Cardiac fibroblast (primary cell): ENCODE measurements at places on chromosomes 12 and 14.

DNA sequence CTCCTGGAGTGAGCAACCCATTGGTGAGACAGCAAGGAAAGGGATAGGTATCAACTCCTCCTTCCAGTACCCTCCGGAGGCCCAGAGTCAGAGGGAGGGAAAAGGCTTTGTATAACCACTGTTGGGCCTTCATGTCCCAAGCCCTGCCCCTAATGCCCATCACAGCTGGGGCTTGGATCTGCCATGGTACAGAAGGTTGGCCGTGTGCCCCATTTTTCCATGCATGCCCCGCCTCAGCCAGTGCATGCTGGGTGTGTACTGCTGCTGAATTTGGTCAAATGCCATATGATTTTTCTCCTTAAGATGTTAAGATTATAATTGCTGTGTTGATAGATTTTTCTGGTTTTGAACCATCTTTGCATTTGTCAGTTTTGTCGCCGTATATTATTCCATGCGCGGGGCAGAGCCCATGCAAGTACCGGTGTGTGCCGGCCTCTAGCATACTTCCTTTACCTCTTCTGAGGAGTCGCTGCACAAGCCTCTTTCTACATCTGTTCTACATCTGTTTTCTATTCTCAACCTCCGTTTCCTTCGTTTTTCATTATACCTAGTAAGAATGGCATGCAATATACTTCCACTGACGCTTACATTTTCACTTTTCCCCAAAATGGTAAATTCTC, 26.6 kb downstream of the PPP2R5C start:
- no peak for DNase-seq

DNA sequence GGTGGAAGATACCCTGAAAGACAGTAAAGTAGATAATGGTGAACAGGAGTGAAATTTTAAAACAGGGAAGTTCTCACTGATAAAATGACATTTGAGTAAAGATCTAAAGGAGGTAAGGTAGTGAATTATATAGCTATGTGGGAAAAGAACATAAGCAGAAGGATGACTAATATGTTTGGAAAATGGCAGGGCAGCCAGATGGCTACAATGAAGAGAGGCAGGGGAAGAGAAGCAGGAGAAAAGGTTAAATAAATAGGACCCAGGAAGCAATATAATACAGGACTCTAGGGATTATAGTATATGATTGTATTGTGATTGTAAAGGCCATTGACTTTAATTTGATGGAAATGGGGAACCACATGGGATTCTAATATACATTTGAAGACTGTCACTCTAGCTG, 33.0 kb downstream of the SCFD1 start:
- DNase-seq: peak; percentile 36

DNA sequence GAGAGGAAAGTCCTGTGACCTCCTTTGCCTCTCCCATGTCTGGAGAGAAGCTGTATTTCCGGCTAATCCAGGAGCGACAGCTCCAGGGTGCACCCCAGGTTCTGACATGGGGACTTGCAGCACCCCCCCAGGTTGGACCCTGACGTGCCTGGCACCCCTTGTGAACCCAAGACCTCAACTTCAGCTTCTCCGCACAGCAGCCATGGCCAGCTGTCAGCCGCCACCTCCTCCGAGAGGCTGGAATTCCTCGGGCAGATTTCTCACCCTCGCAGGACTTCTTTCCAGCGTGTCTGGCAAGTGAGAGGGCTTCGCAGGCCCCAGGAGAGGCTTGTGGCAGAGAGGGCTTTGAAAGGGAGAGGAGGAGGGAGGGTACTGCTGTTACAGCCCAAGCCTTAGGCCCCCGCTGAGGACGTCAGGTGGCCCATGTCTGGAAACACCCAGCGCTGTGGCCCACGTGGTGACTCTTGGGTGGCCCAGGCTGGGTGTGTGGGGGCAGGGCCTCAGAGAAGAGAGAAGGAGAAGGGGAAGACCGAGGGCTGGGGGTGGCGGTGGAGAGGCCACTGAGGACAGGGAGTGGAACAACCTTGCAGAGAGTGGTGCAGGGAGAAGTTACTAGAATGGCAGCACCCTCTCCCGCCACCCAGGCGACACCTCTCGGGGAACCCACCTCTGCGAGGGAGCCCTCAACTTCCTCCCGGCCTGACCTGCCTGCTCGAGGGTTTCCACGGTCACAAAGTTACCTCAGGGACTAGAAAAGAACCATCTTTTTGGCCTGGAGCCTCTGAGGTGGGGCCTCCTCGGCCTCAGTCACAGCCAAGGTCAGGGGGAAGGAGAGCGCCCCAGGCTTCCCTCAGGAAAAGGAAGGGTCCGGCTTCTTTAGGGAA, 11.7 kb upstream of the RPS6KL1 start:
- DNase-seq: no peak

DNA sequence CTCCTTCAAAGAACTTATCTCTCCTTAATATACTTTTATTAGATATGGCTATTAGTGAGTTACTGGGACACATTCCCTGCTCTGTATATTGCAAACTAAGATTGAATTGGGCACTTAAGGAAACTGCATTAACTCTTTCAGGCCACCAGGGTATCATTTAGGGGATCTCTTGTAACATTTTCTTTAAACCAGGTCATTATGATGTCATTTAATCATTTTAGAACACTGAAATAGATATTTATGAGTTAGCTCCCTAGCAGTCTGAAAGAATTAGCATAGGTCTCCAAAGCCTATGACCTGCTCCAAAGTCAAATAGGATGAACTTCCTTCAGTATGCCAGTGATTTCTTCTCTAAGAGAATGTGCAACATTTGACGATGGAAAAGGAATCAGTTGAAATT, 506.9 kb downstream of the FOXG1 start:
- no peak for DNase-seq
